ENCODE measurements at places on chromosomes 3 and 15.

DNA sequence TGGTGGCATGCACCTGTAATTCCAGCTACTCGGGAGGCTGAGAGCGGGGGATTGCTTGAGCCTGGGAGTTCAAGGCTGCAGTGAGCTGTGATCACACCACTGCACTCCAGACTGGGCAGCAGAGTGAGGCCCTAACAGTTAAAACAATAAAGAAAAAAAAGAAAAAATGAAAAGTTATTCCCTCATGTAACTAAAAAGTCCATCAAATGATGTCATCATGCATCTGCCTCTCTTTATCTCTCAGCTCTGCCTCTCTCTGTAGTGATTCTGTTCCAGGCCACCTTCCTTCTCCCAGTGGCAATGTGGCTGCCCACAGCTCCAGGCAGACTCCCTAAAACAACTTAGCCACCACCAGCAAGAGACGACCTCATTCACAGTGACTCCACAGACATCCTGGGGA lies 31.5 kb upstream of the TRH start:
- DNase-seq, result no peak

DNA sequence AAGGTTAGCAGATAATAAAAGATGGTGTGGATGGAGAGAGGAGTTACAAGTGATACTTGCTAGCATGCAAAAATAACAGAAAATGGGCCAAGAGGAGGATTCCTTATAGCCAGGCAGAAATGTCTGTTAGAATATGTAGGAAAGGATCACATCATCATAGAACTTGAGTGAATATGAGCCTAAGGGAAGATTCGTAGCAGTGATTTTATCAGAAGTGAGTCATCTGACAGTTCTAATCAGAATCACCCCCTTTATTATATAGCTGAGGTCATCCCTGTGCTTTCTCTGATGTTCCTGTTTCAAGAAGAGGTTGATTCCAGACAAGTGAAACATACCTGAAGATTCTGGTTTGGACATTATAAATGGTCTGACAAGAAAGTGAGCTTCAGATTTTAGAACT lies 22.9 kb downstream of the EXOG start:
- no peak for DNase-seq

- DNase-seq, result no peak
Measured at GRCh38 chr15:32936976-32937375, 219.2 kb downstream of the GREM1 start.

GRCh38 chr3:61090389-61091169 lies 160.7 kb downstream of the FHIT start:
- no peak for DNase-seq

GRCh38 chr3:47571391-47572175 lies 7.1 kb downstream of the CSPG5 start:
- DNase-seq, result no peak
